GM03348 (cell line): ENCODE measurements at places on chromosomes 2 and 18.

- no peak for DNase-seq
Observed at GRCh38 chr2:37173741-37174140, 14.7 kb downstream of the SULT6B1 start.

DNA sequence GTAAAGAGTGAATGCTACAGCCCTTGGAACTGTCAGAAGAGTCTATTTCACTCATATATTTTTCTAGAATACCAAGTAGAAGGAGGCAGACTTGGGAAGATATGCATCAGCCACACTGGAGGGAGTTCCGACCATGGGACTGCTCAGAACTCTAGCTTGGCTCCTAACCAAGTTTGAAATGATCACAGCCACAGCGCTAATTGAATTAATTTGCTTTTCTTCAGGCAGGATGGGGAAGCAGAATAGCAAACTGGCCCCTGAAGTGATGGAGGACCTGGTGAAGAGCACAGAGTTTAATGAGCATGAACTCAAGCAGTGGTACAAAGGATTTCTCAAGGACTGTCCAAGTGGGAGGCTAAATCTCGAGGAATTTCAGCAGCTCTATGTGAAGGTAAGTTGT lies 51.4 kb downstream of the VSNL1 start:
- DNase-seq = no peak

DNA sequence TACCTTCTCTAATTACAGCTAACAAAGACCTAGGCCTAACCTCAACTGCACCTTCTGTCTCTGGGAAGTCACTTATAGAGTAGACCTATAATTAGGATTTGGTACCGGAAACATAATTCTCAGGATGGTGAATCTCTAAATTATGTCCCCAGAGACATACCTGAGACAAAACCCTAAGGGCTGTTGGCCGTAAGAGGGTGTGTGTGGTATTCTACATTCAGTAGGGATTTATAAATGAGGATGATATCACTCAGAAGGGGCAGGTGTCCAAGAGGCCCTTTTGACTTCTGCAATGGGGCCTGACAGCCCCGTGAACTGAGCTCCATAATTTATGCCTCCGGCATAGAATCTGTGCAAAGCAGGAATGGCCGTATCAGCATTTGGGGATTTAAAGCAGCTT lies 13.5 kb upstream of the DARS1 start:
- DNase-seq = no peak

GRCh38 chr2:226466124-226466523 lies 333.5 kb downstream of the IRS1 start:
- DNase-seq = no peak

DNA sequence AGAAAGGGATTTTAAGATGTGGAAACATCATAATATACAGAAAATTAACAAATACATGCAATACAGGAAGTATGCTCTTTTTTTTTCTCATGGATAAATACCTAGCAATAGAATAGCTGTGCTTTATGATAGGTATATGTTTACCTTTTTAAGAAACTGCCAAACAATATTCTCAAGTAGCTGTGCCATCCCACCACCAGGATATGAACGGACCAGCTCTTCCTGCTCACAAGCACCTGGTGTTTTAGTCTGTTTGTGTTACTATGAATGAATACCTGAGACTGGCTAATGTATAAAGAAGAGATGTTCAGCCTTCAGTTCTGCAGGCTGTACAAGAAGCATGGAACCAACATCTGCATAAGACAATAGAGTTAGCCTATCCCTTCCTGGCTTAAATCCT lies 19.9 kb upstream of the UGT1A8 start:
- DNase-seq = no peak

DNA sequence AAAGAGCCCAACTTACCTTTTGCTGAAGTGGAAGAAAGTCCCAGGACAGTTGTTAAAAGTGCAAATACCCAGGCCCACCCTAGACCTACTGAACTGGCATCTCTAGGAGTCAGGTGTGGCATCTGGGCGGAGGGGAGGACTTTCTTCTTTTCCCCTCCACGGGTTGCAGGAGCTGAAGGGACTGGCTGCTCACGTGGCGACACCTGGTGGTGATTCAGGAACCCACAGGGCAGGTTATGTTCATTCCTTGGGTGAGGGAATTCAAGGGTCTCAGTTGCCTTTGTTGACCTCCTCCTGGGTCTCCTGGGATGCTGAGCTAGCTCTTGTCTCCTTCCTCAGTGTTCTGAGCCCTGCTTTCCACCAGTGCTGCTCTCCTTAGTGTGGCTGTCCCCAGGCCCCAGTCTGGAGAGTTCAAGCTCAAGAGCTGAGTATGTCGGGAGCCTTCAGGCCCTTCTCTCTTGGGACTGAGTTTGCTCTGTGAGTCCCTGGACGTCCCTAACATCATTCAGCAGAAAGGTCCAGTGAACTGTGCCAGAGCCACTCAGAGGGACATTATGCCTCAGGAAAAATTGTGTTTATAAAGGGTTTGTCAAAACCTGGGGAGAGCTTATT lies 56.9 kb downstream of the DYSF start:
- DNase-seq = peak; percentile 90

GRCh38 chr2:241020201-241020600 lies 21.8 kb downstream of the SNED1 start:
- DNase-seq = no peak

- no peak for DNase-seq
Observed at GRCh38 chr2:143594745-143595144, 465.5 kb downstream of the ARHGAP15 start.

- no peak for DNase-seq
Observed at GRCh38 chr2:45769056-45769455, 117.6 kb downstream of the PRKCE start.

- peak; percentile 93 for DNase-seq
Observed at GRCh38 chr18:69400253-69400975, at the start of gene DOK6. DOK6 (plus strand) TSS chr18:69400888.

GRCh38 chr2:103823847-103824246 lies 1030.1 kb upstream of the POU3F3 start:
- no peak for DNase-seq

DNA sequence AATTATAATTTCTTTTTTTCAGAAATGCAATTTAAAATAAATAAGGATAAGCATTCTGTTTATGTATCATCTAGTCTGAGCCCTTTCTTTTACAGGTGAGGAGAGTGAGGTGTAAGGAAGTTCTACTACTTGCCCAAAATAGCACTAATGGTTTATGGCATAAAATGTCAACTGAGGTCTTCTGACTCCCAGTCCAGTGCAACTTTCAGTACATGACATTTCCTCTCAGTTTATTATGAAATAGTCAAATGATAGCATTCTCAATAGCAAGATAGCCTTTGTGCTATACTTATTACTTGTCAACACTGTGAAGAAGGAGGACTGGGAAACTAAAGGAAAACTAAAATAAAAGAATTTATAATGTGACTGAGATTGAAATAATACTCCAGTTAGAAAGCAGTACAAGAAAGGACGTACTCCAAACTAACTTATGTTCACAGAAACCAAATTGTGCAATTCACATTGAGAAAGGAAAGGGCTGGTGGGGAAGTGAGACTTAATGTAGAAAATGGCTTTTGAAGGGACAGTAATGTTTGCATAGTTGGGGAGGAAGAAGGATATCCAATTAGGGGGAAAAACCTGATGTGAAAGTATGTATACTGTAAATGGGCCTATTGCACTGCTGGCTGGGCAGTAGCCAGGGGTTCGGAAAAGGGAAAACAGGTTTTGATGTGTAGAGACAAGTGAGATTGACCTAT lies 166.7 kb upstream of the ZEB2 start:
- DNase-seq = no peak

GRCh38 chr2:128091726-128092080 lies 703 bp downstream of the UGGT1 start:
- DNase-seq = peak; percentile 21

- DNase-seq = no peak
Observed at GRCh38 chr2:11499081-11499743, 33.3 kb upstream of the E2F6 start.

DNA sequence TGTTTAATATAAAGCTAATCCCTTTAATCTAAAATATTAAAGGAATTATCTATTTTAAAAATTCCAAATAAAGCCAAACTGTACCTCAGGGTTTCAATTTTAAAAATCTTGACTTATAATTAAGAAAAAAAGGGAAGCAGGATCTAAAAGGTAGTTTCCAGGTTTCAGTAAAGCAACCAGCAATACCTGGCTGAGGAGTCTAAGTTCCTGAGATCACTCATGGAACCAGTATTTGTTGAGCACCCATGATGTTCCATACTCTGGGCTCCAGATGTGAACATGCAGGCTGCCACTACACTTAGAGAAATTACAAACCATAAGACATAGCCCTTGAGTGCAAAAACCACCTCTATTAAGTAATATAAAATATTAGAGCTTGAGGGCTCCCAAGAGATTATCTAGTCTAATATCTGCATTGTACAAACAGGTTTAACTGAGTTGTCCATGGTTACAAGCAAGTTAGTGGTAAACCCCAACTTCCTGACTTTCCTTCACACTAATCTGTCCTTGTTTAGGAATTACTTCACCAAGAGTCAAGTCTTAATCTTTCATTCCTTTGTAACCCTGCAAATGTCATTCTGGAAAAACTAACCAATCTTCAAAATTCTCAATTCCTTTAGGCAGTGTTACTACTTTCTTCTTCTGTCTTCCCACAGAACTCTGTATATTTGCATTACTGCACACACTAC lies 49.2 kb downstream of the CLASP1 start:
- DNase-seq = no peak

DNA sequence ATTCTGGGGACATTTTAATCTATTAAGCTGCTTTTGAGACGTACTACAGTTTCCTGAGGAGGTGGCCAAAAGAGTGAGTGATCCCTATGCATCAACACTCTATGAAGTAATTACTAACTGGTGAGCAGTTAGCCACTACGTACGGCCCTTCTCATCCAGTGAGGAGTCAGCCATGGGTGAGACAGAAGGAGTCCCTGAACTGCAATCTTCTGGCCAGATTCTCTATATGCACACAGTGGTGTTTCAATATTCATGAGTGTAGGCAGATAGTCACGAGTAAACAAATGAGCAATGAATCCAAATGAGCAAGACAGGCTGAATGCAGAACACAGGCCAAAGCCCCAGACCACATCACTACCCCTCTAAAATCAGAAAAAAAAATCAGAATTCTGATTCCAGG lies 29.8 kb upstream of the TMEM214 start:
- no peak for DNase-seq

GRCh38 chr18:75462178-75462832 lies 34.8 kb upstream of the SMIM21 start:
- DNase-seq = no peak

GRCh38 chr2:49426996-49427395 lies 272.7 kb upstream of the FSHR start:
- DNase-seq = no peak

- no peak for DNase-seq
Observed at GRCh38 chr2:109711230-109712122, 82.6 kb upstream of the RGPD5 start.

DNA sequence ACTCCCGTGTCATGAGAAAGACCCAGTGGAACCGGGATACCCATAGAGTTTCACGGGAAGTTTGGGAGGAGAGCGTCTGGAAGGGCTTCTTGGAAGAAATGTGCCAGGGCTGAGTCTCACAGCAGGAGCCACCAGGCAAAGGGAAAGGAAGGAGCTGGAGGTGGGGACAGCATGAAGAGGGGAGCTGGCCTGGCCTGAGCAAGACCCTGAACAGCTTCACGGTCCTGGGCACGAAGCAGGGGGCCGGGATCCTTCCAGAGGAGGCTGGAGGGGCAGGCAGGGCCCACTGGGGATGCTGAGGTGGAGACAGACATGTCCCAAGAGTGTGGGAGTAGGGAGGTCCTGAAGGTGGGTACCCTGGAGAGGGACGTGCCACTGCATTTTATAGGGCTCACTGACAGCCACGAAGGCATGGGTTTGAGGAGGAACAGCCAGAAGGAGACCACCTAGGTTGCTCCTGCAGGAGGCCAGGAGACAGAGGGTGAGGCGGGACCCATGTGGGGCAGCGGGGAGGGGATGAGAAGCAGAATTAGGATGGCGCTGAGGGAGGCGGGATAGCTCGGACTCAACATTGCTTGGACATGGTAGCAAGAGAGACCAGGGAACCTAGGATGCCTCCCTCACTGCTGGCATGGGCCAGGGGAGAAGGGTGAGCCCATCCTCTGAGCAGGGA lies 168.1 kb upstream of the ID2 start:
- no peak for DNase-seq

GRCh38 chr18:8797206-8797605 lies 91.8 kb downstream of the MTCL1 start:
- no peak for DNase-seq

DNA sequence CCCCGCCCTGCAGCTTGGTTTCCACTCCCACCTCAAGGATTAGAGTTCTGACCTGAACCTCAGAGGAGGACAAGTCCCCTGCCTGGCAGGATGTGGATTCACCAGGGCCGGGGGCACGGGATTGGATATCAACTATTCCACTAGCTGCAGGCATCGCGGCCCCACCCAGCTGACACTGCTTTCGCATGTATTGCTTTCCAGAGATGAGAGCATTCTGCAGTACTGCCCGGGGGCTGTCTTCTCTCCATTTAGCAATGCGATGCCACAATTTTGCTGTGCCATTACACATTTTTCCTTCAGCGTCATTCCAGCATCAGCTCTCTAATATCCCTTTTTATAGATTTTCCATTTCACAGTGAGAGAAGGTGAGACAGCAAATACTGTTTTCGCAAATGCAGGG lies 42.0 kb downstream of the CTIF start:
- DNase-seq = peak; percentile 46

GRCh38 chr2:100143286-100143685 lies 896 bp upstream of the AFF3 start:
- DNase-seq = no peak

DNA sequence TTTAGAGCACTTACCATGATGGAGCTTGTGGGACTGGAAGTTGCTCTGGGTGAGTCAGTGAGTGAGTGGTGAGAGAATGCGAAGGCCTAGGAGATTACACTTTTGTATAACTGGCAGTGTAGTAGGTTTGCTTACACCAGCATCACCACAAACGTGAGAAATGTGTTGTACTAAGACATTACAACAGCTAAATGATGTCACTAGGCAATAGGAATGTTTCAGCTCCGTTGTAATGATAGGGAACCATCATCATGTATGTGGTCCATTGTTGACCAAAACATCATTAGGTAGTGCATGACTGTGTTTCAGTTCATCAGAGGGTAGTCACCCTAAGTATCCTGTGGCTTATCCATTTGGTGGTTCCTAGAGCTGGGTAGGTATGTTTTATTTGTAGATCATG lies 11.9 kb downstream of the ZNF407 start:
- no peak for DNase-seq

GRCh38 chr2:16057661-16058060 lies 117.3 kb downstream of the MYCN start:
- no peak for DNase-seq

DNA sequence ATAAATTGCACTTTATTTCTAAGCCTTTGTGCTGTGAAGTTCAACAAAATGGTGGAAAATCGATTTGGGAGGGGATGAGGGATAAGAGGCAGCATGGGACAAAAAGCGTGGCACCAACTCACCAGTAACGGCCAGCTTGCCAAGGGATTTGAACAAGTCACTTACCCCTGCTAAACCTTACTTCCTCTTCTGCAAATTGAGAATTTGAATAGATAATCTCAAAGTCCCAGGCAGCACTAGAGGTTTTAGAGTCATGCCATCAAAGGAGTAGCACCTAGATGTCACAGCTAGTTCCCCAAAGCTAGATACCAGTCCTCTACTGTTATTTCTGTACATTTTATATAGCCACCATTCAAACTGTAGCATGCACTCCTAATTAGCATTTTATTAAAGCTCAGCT lies 83.7 kb upstream of the VRK2 start:
- DNase-seq = no peak

GRCh38 chr2:136422512-136422911 lies 304.6 kb upstream of the CXCR4 start:
- DNase-seq = no peak
